ENCODE measurements at places on chromosomes 6 and 20. TPM values are rescaled to one million over a fixed set of nuclear protein-coding genes. Genes with fewer than 3 reads are reported as not detected.

Gene RXRB
- total RNA-seq, result 41.2 TPM

Gene TRAPPC3L
- total RNA-seq, result 0.40 TPM

Gene MOG
- 5.4 TPM for total RNA-seq

- DNase-seq, result no peak
These were observed 130.9 kb downstream of the CARMIL1 start for GRCh38 chr6:25410102-25410501.

Gene B3GAT2
- total RNA-seq, result 0.07 TPM

DNA sequence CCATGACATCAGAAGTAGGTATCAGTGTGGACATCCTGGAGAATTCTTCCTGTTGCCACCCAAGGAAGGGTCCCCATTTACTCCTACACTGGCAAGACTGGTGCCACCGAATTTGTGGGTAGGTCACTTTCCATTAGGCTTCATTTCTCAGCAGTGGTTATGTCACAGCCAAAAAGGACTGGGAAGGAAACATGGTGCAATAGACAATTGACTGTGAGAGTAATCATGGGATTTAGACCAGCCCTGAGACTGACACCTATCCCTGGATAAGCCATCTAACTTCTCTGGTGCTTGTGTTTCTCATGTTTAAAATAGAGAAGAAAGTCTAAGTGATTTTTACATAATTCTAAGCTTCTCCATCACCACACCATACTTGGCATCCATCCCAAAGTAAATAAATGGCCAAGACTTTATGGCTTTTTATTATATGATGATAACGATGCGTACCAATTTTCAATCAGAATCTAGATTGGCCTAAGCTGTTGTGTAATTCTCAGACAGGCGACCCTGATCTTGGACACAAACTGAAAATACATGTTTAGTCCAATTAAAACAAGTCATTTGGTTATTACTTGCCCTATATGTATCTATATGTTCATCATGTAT lies 10.2 kb downstream of the SMPDL3A start:
- no peak for DNase-seq

GRCh38 chr20:4427940-4428586 lies 293.6 kb upstream of the PRND start:
- DNase-seq, result no peak

Gene RALGAPB
- total RNA-seq, result 22.4 TPM
